ENCODE measurements at places on chromosomes 13 and 19. TPM values are rescaled to one million over a fixed set of nuclear protein-coding genes. Genes with fewer than 3 reads are reported as not detected.

DNA sequence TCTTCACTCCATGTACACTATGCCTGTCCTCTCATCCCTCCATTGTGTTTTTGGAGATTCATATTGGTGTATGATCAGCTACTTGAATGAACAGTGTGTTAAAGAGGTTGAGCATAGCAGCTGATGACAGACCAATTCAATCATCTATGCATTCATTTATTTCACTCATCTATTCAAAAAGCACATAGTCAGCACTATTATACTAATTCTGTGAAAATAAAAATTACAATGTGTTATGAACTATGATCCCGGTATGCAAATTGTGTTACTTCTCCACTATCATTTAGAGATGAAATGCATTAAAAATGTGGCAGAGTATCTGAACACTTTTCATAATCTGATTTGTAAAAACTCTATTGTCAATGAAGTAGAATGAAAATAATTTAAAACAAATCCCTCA lies 5.9 kb downstream of the TRPC4 start:
- no peak for DNase-seq

DNA sequence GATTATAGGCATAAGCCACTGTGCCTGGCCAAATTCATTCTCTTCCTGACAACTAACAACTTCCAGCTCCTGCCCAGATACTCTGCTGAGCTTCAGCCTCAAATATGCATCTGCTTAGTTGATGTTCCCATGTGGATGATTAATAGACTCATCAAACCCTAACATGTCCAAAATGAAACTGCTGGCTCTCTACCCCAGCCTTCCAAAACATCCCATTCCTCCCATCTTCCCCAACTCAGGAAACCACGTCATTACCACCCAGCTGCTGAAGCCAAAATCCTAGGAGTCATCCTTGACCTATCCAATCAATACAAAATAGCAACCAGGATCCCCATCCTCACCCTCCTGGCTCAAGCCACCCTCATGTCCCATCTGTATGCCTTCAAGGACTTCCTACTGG lies 20.9 kb downstream of the POU2F2 start:
- DNase-seq: no peak

GRCh38 chr13:97185751-97186150 lies 36.4 kb upstream of the MBNL2 start:
- DNase-seq: no peak

- no peak for DNase-seq
Observed at GRCh38 chr13:37364007-37364406, 234.6 kb downstream of the POSTN start.

- no peak for DNase-seq
Observed at GRCh38 chr13:39960191-39960590, 304.7 kb downstream of the COG6 start.

GRCh38 chr19:4229179-4229931 lies at the start of gene EBI3:
TSS of gene EBI3 (plus strand) at chr19:4229523. CDS start at chr19:4229551, 28 bp downstream.
- DNase-seq: no peak

GRCh38 chr13:108895220-108895704 lies 265.9 kb downstream of the MYO16 start:
- DNase-seq: peak; percentile 48

- no peak for DNase-seq
Observed at GRCh38 chr13:75151081-75151643, 330.8 kb downstream of the TBC1D4 start.

DNA sequence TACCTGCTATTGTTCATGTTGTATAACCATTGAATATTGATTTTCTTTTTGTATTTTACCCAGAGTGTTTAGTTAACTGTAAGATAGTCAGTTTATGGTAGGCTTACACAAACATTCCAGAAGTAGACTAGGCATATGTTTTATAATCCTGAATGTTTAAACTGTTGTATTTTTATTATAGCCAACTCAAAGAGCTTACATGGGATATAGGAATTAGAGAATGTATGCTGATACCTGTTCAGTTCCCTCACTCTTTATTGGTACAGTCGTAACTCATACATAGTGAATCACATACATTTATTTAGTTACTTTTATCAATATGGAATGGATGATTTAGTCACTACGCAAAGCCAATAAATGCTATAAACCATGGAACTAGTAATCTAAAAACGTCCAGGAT lies 657.9 kb downstream of the SLITRK5 start:
- DNase-seq: no peak

DNA sequence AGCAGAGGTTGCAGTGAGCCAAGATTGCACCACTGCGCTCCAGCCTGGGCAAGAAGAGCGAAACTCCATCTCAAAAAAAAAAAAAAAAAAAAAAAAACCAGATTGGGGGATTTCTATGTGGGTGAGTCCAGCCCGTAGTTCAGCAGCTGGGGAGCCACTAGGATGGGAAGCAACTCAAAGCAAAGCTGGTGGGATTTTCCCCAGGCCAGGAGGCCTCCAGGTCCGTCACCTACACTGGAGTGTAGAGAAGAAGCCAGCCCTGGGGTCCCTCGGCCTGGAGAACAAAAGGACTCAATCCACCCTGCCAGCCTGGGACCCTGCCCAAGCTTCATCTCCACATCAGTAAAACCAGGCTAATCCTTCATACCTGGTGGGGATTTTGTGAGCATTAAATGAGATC lies 121.3 kb upstream of the CACNA1A start:
- DNase-seq: no peak

GRCh38 chr19:800360-801029 lies 3.2 kb downstream of the PTBP1 start:
- DNase-seq: no peak

- DNase-seq: no peak
Observed at GRCh38 chr19:48806518-48806817, 4.4 kb downstream of the BCAT2 start.

DNA sequence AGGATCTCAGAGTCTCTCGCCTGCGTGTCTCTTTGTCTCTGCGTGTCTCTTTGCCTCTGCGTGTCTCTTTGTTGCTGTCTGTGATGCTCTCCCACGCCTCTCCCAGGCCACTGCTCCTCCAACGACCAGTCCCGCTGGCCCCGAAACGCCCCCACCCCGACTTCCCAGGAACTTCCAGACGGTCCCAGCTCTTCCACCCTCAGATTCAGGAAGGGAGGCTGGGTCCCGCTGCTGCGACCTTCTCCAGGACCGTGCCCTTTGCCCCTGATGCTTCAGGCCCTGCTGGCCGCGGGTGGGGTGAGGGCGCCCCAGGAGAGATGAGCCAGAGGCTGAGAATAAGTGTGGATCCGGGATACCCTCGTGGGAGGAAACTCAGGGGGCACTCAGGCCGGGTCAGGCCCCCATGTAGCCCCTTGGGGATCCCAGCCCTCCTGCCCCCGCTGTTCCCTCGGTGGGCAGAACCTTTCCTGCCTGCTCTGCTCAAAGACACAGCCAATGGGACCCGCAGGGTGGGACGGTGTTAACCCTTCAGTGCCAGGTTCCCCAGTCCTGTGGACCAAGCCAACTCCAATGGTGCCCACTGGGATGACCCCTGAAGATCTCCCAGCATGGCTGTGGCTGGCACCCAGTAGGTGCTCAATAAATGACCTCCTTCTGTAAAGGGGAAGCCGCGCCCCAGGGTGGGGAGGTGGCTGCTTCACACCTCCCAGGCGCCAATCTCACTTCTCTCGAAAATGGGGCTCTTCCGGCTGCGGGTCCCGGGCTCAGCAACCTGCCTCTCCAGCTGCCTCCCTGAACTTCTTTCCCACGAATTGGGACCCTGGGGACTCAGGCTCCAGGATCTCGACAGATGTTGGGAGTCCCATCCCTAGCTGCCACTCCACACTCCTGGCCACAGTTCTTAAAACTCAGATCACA lies 1.5 kb upstream of the S1PR5 start:
- DNase-seq: no peak

DNA sequence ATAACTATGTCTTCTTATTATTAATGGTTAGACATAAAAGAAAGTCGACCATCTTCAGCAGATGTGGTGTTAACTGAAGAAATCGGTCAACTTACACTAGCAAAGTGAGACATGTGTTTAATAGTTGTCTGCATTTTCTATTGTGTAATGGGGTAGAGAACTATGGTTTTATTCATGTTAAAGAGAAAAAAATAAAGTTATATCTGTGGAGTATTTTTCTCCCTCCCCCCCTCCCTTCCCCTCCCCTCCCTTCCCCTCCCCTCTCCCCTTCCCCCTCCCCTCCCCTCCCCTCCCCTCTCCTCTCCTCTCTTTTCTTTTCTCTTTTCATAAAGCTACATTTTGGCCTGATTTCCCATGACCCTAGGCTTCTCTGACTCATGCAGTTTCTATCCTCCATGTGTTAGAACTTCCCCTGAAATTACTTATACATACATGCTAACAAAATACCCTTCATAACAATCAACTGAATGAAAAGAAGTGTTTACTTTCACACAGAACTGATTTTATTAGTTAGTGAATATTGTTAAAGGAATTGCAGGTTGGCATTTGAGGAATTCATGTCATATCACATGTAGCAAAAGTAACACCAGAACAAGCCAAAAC lies 1431.0 kb upstream of the ATXN8OS start:
- no peak for DNase-seq

GRCh38 chr19:2978772-2979171 lies 1.4 kb downstream of the TLE6 start:
- DNase-seq: no peak

- no peak for DNase-seq
Observed at GRCh38 chr19:12885749-12886650, 1.0 kb downstream of the KLF1 start.

- no peak for DNase-seq
Observed at GRCh38 chr13:35567406-35567980, 91.0 kb upstream of the MAB21L1 start.

DNA sequence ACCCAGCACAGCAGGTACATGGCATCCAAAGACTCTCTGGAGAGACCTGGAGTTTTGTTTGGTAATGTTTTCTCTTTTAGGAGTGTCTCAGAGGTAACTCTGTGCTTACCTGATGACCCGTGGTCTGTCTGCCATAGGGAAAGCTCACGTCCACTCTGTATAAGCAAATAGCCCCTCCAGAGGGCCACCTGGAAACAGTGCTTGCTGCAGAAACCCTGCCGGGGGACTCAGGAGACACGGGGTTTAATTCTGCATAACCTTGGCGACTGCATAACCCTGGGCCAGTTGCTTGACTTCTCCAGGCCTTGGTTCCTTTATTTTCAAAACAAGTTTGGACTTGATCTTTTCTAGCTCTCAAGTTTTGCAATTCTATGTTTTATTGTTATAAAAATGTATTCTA lies 187.2 kb upstream of the SOX1 start:
- DNase-seq: no peak

DNA sequence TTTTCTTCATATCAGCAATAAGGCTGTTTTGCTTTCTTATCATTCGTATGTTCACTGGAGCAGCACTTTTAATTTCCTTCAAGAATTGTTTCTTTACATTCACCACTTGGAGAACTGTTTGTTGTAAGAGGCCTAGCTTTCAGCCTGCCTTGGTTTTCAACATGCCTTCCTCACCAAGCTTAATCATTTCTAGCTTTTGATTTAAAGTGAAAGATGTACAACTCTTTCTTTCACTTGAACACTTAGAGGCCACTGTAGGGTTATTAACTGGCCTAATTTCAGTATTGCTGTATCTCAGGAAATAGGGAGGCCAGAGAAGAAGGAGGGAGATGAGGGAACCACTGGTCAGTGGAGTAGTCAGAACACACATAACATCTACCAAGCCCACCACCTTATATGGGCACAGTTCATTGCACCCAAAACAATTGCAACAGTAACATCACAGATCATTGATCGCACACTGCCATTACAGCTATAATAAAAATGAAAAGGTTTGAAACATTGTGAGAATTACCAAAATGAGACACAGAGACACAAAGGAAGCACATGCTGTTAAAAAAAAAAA lies 181.4 kb upstream of the TUBA3C start:
- no peak for DNase-seq

DNA sequence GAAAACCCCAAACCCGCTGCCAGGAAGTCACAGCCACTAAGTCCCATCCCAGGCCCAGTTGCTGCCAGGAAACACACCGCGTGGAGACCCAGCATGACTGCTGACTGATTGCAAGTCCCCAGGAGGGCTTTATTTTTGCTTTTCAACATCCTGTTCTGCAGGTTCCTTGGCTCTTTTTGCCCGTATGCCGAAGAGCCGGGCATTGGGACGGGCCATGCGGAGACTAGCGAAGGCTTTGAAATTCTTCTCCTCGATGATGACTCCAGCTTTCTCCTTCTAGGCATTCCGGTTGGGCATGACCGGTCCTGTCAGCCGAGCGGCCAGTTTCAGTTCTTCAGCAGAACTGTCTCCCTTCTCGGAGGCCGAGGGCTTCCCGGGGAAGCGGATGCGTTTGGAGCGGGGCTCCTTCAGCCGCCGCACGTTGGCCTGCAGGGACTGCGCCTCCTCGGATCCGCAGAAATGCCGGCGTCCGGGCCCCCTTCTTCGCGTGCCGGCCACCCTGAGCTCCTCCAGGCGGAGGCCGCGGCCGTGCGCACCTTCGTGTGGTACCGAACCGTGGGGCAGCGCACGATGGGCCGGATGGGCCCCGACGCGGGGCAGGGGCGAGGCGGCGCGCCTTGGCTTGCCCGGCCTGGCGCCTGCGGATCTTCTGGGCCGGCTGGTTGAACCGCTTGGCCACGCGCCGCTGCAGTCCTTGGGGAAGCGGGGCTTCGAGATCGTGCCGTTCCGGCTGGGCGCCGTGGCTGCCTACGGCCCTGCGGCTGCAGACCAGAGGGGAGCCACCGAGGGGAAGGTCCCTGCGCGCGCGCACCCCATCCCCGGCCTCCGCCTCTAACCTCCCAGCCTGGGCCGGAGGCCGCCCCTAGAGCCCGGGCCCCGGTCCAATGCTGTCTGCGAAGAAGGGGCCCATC lies 15.2 kb downstream of the ZSCAN5C start:
- DNase-seq: no peak

DNA sequence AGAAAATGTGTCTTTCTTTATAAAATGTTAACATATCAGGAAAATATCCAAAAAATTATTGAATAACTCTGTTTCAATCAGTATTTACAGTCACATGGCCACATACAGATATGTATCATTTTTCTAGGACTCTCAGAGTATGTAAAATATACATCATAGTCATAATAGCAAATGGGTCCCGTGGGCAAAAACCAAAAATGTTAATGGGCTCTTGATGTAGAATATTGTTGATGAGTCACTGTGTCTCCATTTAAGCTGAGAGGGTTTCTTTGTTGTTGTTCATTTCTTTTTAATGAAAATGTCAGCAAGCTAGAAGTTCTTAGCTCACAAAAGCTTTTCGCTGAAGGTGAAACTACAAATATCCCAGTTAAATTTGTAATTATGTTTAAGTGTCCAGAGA lies 1713.1 kb upstream of the PCDH20 start:
- DNase-seq: no peak

DNA sequence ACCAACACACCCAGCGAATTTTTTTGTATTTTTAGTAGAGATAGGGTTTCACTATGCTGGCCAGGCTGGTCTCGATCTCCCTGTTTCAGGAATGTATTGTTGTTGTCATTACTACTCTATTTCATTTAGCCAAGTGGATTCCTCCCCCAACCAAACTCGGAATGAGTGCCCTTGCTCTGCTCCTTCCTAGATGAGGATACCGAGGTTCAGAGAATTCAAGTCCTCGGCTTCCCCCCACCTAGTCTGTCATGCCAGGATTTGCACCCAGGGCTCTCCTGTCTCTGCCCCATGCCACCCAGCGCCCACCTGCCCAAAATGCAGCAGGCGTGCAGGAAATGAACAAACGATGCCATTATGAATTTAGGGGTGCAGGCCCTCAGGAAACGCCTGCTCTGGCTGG lies 3.5 kb upstream of the SPACA4 start:
- no peak for DNase-seq

Gene NOP53
- total RNA-seq: 114 TPM

Gene CYSLTR2
- not detected for total RNA-seq

Gene TRPM4
- total RNA-seq: 3.9 TPM

Gene SDHAF1
- 26.1 TPM for total RNA-seq

Gene MADCAM1
- not detected for total RNA-seq

Measured in NCI-H460 (cell line).